Cerebellar nuclear complex (tissue), 1 donor: ENCODE measurements at places on chromosomes 16 and 17.

DNA sequence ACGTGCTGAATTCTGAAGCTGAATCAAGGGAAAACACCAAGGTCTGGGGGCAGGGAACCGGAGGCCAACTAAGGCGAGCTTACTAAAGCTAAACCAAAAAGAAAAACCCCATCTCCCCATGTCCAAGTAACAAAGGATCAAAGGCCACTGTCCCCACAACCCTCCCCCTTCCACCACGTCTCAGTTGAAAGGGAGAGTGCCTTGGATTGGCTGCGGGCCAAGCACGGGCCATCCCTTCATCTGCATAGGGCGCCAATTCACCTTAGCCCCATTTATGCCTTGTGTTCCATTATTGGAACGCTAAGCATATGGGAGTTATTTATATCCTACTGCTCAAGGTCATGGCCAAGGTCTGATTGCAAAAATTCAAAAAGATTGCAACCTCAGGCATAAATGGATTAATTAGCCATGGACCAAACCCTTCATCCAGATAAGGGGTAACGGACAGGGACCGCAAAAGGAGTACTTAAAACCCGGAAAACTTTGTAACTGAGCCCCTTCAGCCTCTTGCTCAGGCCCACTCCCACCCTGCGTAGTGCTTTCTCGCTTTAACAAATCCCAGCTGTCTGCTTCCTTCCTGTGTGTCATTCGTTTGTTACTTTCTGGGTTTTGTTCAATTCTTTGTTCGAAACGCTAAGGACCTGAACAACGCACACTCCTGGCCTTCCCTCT is 740 bp upstream of the ATP6V0D1 start:
- no peak for DNase-seq

GRCh38 chr17:32871746-32872145 is 5.2 kb downstream of the MYO1D start:
- DNase-seq, result no peak

DNA sequence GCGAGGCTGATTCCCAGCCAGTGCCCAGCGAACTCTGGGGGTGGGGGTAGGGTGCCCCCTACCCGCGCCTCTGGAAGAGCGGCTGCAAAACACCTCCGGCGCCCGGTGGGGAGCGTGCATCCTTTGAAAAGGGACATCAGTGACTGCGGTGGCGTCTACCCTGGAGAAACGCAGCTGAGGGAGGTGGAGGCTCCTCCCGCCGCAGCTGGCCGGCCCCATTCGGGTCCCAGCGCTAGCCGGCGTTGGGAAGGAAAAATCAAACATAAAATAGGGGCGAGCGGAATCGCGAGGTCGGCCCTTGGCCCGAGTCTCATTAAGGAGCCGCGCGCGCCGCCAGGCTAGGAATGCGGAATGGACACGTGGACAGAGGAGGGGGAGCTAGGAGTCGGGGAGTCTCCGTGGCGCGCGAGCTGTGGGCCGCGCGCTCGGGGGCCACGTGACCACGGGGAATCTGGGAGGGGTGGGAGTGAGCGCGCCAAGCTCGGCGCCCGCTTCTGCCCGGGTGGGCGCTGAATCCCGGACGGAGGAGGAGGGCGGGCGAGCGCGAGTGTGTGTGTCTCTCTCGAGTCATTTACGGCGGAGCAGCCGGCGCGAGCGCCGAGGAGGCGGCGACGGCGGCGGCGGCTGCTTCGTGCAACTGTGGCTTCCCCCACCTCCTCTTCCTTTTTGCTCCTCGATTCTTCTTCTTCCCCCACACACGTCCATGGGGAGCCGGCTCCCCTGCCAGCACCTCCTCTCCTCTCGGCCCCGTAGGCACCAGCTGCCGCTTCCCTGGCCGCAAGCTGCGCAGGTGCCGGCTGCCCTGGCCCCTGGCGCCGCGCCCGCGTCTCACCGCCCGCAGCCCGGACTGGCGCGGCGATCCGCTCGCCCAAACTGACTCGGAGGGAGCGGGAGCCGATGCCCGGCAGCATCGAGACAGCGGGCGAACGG is at the start of gene TMEM132E:
Gene TMEM132E (plus strand): TSS at position 566 of the 930 bp plus-strand sequence. CDS start 1,495 bp downstream, outside the sequence.
- no peak for DNase-seq

GRCh38 chr16:56225017-56225742 is 33.9 kb downstream of the GNAO1 start:
- no peak for DNase-seq

GRCh38 chr16:20072146-20072873 is 1.4 kb downstream of the GPR139 start:
- no peak for DNase-seq

DNA sequence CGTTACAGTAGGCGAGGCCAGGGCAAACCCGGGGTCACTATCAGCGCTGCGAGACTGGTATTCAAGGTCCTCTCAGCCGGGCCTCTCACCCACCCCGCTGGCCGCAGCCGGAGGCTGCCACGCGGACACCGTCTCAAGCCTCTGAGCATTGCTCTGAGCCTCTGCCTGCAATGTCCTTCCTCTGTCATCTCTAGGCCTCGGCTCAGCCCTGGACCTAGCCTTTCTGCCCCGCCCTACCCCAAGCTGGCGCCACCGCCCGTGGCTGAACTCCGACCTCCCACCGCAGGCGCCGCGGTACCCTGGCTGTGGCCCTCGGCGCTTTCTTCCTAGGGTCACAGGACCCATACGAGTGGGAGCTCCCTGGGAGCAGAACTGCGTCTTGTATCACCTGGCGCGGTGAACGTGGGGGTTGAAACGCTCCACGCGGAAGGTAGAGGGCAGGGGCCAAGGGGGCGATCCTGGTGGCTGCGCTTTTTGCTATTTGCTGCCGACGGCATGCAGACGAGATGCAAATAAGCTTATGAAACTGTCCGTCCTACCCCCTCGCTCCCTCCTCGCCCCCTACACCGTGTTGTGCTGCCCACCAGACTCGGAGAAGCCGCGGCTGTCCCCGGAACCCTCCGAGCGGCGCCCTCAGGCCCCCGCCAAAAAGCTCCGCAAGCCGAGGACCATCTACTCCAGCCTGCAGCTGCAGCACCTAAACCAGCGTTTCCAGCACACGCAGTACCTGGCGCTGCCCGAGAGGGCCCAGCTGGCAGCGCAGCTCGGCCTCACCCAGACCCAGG is 3.7 kb downstream of the DLX4 start:
- DNase-seq, result no peak

- no peak for DNase-seq
Observed at GRCh38 chr17:33519692-33520091, 226.6 kb upstream of the ASIC2 start.

- DNase-seq, result no peak
Observed at GRCh38 chr17:79667121-79667715, 56.4 kb upstream of the RBFOX3 start.

- DNase-seq, result no peak
Observed at GRCh38 chr17:80485846-80486245, 9.4 kb upstream of the NPTX1 start.

DNA sequence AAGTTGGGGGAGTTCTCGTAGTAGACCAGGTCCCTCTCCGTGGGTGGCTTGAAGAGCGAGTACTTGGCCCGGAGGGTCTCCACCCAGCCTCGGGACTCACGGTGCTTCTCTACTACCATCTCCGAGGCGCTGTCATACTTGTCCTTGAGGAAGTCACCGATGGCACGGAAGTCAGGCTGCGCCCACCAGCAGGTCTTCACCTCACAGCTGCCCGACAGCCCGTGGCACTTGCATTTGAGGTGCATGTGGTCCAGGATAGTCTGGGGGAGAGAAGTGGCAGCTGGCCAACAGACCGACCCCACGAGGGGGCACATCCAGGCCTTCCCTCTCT is 50.0 kb downstream of the WNT3 start:
- DNase-seq, result no peak
